Effector CD4-positive, alpha-beta T cell (primary cell): ENCODE measurements at places on chromosomes 1 and 21.

DNA sequence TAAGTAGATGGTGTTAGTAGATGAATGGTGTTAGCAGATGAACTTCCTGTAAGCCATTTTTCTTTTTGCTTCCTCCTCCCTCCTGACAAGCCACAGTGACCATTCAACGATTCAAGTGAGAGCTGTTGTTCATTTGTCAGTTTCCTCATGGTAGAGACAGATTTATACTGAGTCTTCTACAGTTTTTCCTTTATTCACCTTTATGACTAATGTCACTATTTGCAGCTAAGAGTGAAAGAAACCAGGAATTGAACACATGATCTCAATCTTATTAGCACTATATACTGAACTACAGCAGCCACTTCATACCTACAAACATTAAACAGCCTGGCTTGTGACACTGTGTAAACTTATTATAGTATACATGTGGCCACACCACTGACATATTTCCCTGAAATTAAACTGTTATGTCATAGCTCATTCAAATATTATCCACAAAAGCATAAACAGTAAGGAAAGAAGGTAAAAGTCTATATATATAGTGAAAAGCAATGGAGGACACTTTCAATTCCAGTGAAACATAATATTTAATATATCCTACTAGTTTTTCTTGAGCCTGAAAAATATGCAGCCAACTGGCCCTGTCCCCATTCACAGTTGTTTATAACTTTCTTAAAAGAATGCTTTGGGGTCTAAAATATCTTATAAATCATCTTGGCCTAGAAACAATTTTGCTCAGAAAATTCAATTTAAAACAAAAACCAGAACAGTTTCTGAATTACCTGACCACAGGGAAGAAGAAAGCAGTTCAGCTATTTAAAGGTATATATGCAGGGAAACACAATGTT lies 566.9 kb upstream of the ZRANB2 start:
- no peak for DNase-seq

GRCh38 chr1:17393230-17393629 lies 21.2 kb downstream of the PADI6 start:
- no peak for DNase-seq

DNA sequence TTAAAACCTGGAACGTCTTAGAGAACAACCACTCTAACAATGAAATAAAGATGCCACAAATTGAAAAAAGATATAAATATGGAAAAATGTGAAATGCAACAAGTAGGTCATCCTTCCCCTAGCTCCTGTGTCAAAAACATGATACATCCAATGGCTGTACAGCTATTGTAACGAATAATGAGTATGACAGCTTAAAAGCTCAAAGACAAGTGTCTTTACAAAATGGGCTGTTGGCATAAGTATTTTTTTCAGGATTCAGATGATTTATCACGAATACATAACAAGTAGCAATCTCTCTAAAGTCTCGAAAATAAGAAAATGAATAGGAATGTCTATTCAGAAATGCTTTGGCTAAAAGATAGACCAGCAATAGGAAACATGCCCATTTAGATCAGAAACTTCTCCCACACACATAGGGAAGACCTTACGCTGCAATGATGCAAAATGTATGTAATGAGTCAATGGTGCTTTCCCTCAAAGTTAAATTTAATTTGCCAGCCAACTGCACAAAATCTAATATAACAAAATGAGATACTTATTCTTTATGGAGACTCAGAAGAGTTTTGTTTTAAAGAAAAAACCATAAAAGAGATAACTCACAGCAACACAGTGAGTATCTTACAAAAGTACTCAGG lies 8.3 kb downstream of the TGFBR3 start:
- DNase-seq = no peak

DNA sequence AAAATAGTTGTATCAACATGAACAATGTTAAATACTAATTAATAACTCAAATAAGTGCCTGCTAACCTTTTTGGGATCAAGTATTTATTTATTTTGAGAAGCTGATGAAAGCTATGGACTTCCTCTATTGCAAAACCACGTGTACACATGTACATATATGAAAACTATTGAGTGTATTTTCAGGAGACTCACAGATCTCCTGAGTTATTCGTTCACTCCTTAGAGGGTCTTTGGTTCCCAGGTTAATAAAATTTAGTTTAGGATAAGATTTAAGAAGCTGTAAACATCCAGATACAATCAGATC lies 130.5 kb downstream of the DISC1 start:
- no peak for DNase-seq

DNA sequence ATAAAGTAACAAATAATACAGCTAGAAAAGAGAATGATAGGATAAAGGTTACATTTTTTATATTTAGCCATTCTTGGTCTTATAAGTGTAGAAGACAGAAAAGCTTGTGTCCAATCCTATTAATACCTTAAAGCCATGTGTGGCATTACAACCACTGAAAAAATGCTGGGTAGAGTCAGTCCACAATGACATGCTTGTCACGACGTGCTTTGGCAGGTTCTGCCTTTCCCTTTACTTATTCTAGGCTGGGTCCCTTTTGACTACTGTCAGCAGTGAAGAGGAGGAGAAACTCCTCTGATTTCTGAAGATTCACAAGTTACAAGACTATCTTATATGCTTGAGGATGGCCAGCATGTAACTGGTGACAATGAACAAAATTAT lies 14.6 kb upstream of the AIM2 start:
- DNase-seq = no peak
